ENCODE measurements at places on chromosomes 6 and 20.
A peak's percentile ranks its signal among the peaks of the same experiment; 100 is the strongest.

DNA sequence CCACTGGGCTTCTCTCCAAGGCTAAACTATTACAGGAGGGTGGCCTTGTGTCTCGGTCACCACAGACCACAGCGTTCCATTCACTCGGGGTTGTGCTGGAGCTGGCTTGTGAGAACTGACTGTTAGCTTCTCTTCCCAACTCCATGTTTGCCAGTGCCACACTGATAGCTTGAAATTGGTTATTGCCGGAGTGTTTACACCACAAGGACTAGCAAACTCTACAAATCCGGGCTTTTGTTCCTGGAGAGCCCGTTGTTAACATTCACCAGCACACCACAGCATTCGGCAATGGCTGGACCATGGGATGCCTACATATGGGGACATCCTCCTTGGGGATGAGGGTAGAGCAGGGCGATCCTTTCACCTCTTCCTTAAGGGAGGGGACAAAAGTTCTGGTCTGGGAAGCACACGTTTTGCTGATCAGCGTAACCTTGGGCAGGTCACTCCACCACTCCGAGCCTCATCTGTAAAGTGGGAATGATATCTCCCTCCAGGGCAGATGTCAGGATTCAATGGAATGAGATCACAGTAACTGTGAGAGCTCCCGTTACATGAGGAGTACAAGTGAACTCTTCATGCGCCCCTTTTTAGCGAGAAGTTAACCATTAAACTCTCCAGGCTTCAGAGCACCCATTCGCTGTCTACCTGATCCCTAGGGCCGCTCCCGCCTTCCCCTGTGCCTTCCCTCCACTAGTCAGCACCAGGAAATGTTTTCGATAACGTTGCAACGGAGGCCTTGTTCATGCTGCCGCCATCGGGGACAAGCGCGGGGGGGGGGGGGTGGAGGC, 41.7 kb upstream of the TTPAL start:
- DNase-seq = no peak

DNA sequence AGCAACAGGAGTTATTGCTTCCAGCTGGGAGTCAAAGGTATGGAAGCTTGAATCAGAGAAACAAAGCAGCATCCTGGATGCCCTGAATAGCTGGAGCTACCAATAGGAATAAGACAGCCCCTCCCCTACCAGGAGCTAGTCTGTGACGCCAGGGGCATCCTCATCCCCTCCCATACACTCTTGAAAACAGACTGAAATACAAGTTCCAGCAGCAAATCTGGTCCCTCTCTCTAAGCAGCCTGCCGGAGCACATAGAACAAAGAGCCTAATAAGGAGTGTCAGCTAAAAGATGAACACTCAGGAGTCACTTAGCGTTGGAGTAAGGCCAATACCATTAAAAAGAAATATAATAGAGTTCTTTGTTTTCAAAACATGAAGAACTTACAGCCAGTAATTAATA, 25.6 kb downstream of the FILIP1 start:
- no peak for DNase-seq

DNA sequence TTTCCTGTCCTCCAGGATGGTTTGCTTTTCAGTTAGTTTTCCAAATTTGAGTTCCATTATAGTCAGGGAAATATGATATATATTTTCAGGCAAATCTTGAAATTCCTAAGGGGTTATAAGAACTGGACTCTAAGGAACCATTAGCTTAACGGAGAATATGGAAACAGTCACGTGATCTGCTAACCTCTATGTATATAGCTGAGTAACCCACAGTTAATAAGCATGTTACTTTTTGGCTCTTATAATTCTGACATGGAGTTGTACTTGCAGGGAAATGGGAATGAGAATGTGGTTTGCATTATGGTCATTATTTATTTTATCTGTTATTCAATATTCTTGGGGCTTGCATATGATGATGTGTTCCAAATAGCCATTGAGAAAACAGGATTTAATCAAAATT, 23.3 kb downstream of the SOBP start:
- DNase-seq = no peak

DNA sequence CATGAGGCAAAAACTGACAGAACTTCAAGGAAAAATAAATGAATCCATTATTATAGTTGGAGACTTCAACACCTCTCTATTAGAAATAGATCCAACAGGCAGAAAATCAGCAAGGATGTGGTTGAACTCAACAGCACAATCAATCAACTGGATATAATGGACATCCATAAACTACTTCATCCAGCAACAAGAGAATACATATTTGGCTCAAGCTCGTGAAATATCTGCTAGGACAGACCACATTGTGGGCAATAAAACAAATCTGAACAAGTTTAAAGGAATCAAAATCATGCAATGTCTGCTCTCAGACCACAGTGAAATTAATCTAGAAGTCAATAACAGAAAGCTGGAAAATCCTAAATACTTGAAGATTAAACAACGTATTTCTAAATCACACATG, 362.6 kb downstream of the CD109 start:
- DNase-seq = no peak

- DNase-seq = no peak
These were observed 43.6 kb upstream of the FAM83B start for GRCh38 chr6:54802775-54803634.

DNA sequence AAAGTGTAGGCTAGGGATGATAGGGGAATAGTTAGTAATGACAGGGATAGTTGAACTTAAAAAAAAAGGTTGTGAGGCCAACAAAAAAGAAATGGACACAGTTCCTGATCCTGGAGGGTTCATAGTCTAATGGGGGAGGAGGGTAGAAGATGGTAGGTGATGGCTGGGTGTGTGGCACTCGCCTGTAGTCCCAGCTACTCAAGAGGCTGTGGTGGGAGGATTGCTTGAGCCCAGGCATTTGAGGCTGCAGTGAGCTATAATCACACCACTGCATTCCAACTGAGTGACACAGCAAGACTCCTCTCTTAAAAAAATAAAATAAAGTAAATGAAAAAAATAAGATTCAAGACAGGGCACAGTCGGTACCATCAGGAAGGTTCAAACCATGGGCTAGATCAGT, 2.4 kb upstream of the MICB start:
- no peak for DNase-seq

DNA sequence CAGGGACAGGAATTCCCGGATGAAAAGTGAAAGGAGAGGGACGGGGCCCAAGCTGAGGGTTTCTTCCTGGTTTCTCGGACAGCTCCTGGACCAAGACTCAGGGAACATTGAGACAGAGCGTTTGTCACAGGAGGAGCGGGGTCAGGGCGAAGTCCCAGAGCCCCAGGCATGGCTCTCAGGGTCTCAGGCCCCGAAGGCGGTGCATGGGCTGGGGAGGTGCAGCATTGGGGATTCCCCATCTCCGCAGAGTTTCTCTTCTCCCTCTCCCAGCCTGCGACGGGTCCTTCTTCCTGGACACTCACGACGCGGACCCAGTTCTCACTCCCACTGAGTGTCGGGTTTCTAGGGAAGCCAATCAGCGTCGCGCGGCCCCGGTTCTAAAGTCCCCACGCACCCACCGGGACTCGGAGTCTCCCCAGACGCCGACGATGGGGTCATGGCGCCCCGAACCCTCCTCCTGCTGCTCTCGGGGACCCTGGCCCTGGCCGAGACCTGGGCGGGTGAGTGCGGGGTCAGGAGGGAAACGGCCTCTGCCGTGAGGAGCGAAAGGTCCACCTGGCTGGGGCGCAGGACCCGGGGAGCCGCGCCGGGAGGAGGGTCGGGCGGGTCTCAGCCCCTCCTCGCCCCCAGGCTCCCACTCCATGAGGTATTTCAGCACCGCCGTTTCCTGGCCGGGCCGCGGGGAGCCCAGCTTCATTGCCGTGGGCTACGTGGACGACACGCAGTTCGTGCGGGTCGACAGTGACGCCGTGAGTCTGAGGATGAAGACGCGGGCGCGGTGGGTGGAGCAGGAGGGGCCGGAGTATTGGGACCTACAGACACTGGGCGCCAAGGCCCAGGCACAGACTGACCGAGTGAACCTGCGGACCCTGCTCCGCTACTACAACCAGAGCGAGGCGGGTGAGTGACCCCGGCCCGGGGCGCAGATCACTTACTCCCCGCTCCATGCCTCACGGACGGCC, 54.6 kb upstream of the POLR1H start:
- no peak for DNase-seq

GRCh38 chr6:135162678-135163439, 18.2 kb upstream of the MYB start:
- no peak for DNase-seq

GRCh38 chr6:145532361-145532760, 203.0 kb downstream of the EPM2A start:
- DNase-seq = no peak

DNA sequence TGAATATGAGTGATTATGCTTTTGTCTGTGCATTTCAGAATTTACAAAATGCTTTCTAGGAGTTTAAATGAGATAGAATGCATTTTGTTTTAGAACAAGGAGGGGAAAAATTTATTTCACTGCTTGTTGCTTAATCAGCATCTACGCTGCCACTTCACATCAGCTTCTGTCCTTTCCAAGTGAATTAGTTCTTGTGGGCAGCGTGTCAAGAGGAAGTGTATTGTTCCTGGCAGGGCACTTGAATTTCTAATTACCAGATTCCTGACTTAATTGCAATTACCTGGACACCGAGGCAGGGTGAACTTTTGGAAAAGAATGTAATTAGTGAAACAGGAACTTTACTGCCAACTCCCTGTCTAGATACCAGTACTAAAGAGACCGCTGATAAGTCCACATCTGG, 263.5 kb downstream of the TMEM242 start:
- no peak for DNase-seq

- no peak for DNase-seq
These were observed 56.7 kb downstream of the ATXN1 start for GRCh38 chr6:16704401-16705045.

- no peak for DNase-seq
These were observed 12.5 kb upstream of the PANK2 start for GRCh38 chr20:3876676-3877075.

- DNase-seq = no peak
These were observed 2.7 kb upstream of the RSPO3 start for GRCh38 chr6:127115746-127116145.

GRCh38 chr6:51350308-51350904, 531.7 kb downstream of the TFAP2B start:
- no peak for DNase-seq

DNA sequence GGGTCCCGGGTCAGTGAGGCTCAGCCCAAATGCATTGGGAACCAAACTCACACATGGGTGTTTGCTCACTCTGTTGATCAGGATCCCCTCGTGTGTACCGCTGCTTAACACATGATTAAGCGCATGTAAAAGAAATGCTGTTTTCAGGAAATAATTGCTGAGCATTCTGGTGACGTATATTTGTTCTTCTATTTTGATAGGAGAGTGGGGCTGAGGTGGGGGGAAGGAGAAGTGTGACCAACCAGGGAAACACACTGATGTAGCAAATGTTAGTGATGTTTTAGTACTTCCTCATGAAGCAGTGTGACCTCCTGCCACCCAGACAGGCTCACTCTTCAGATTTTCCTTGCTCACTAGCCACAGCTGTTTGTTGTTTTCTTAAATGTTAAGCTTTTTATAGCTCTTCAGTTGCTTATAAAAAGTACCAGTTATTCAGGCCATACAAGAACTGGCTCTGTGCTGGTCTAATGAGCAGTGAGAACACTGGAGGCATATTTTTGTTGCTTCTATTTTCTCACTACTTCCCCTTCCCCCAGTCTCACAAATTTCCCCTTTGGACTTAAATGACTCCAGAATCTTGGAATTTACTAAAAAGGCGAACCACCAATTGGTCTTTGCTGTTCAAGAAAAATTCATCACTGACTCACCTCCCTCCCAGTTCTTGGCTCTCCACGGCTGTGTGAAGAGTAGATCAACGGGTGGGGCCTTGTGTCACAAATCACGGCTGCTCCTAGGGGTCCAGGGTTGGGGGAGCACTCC, 79.2 kb upstream of the BACH2 start:
- no peak for DNase-seq

GRCh38 chr6:131135244-131136020, at the start of gene AKAP7:
Gene AKAP7 (plus strand): TSS chr6:131135467. CDS start chr6:131135764, 297 bp downstream.
- peak; percentile 57 for DNase-seq

DNA sequence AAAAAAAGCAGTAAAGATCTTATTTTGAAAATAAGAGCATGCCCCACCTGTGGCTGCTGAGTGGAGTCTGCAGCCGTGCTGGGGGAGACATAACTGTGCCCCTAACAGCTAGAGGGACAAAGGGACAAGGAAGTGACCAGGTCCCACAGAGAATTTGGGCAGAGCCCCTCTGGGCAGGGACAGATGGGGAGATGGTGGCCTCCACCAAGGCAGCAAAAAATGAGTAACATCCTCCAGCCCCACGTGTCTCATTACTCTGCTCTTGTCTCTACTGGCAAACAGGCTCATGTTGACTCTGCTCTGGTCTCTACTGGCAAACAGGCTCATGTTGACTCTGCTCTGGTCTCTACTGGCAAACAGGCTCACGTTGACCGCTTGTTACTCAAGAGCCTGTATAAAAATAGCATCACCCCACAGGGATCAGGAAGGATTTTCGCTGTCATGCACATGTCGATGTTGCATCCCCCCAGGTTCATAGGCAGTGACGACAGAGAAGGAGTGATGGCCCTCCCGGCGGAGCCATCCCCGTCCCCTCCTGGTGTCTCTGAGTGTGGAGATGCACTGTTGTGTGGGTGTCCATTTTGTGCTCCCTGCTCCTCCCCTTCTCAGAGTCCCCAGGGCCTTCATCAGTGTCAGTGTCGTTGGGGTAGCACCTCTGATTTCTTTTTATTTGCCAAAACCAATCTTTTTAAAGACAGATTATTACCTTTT, 17.3 kb upstream of the PCMTD2 start:
- DNase-seq = no peak

DNA sequence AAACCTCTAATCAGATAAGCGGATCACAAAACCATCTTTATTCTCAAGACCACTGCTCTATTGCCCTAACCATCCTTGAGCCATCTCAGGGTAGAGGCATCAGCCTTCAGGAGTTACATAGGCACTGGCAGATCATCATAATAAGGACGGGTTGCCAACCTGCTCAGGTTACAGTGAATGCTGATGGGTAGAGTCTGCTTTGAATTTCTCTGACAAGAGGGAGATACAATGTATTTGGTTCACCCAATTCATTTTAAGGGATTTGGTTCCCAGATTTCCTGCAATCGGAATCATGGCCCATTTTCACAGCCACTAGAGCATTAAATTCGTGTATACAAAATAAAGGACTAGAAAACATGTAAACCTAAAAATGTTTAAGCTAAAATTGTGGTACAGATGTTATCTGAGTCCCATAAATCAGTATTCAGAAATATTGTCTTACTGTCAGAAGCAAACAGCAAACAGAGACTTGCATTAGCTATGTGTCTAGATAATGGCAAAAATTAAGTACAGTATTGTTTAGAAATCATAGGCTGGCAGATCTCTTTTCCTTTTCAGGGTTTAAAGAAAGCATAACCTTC, 41.9 kb upstream of the TMEM170B start:
- DNase-seq = no peak
